ENCODE measurements at places on chromosomes 3 and 15. TPM values are rescaled to one million over a fixed set of nuclear protein-coding genes. Genes with fewer than 3 reads are reported as not detected.

- no peak for DNase-seq
Observed at GRCh38 chr3:151584566-151584965, 123.7 kb upstream of the IGSF10 start.

The GUCA1C gene
- total RNA-seq = not detected

- no peak for DNase-seq
Observed at GRCh38 chr3:185306847-185307246, 53.0 kb upstream of the EHHADH start.

- DNase-seq = no peak
Observed at GRCh38 chr3:124876401-124876878, 10.7 kb downstream of the ITGB5 start.

DNA sequence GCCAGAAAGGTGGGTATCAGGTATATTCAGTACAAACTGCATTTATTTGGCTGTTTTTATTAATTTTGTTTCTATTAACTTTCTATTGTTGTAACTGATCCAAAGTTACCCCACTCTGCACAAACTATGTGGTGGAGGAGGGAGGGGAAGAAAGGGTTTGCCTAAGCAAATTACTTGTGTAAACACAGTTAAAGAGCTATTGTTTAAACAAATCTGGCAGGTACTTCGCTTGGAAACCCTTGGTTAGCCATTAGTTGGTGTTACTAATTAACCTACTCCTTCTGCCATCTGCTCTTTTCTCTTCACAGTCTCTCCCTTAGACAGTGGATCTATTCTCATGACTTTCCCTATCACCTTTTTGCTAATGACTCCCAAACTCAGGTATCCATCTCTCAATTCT is 328.4 kb upstream of the NECTIN3 start:
- DNase-seq = no peak

GRCh38 chr3:120554812-120555606 is 41.1 kb upstream of the NDUFB4 start:
- no peak for DNase-seq

- DNase-seq = no peak
Observed at GRCh38 chr15:32688151-32688639, 29.6 kb upstream of the GREM1 start.

- DNase-seq = no peak
Observed at GRCh38 chr3:40661284-40661683, 136.5 kb downstream of the ZNF621 start.

DNA sequence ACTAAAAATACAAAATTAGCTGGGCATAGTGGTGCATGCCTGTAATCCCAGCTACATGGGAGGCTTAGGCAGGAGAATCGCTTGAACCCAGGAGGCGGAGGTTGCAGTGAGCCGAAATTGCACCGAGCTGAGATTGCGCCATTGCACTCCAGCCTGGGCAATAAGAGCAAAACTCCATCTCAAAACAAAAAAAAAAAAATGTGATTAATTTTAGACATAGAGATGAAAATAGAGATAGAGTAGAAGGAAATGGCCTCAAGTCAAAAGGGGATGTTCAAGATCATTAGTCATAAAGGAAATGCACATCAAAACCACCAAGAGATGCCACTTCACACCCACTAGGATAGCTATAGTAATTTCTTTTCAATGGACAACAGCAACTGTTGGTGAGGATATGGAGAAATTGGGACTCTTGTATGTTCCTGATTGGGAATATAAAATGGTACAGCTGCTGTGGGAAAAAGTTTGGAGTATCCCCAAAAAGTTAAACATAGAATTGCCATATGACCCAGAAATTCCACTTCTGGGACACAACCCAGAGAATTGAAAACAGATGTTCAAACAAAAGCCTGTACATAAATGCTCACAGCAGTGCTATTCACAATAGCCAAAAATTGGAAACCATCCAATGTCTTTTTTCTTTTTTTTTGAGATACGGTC is 55.4 kb downstream of the ABHD2 start:
- DNase-seq = no peak

The CHRFAM7A gene
- 0.90 TPM for total RNA-seq

GRCh38 chr3:25635038-25635437 is 29.7 kb downstream of the TOP2B start:
- no peak for DNase-seq

- no peak for DNase-seq
Observed at GRCh38 chr3:6165951-6166350, 695.0 kb upstream of the GRM7 start.

The OSBPL10 gene
- 23.9 TPM for total RNA-seq

- no peak for DNase-seq
Observed at GRCh38 chr15:45849136-45849535, 214.3 kb downstream of the SQOR start.

GRCh38 chr3:143821862-143822261 is 26.4 kb downstream of the SLC9A9 start:
- DNase-seq = no peak

Data from mucosa of descending colon (tissue), 3 donors.